Stimulated activated CD4-positive, alpha-beta T cell treated with anti-CD3 and anti-CD28 coated beads, Interleukin-4, amount 100 ng/mL, for 48 hours (primary cell): ENCODE measurements at places on chromosomes 3 and 15.

DNA sequence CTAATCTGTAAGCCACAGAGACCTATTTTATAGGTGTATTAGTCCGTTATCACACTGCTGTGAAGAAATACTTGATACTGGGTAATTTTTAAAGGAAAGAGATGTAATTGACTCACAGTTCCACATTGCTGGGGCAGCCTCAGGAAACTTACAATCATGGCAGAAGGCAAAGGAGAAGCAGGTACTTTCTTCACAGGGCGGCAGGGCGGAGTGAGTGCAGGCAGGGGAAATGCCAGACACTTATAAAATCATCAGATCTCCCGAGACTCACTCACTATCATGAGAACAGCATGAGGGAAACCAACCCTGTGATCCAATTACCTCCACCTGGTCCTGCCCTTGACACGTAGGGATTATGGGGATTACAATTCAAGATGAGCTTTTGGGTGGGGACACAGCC lies 108.7 kb downstream of the GALK2 start:
- no peak for DNase-seq

- no peak for DNase-seq
Observed at GRCh38 chr3:54188176-54188791, 65.9 kb downstream of the CACNA2D3 start.

- no peak for DNase-seq
Observed at GRCh38 chr3:155018621-155019330, 61.3 kb upstream of the MME start.

GRCh38 chr3:125356140-125357026 lies 18.7 kb downstream of the ZNF148 start:
- DNase-seq = no peak

DNA sequence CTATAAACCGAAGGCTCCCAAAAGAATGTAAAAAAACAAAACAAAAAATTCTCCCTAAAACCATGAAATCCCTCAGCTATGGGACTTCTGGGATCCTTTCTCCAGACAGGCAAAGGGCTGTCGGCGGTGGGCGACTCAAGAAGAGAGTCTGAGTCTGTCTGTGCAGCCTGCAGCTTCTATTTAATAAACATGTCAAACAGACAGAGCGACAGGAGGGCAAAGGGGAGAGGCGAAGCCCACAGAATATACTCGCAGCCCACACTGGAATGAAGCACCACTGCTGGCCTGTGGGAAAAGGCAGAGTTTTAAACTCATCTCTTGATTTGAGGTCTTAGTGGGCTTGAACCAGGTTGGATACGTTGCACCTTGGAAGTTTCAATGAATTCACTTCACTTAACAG lies 40.2 kb downstream of the ISL2 start:
- DNase-seq = no peak

DNA sequence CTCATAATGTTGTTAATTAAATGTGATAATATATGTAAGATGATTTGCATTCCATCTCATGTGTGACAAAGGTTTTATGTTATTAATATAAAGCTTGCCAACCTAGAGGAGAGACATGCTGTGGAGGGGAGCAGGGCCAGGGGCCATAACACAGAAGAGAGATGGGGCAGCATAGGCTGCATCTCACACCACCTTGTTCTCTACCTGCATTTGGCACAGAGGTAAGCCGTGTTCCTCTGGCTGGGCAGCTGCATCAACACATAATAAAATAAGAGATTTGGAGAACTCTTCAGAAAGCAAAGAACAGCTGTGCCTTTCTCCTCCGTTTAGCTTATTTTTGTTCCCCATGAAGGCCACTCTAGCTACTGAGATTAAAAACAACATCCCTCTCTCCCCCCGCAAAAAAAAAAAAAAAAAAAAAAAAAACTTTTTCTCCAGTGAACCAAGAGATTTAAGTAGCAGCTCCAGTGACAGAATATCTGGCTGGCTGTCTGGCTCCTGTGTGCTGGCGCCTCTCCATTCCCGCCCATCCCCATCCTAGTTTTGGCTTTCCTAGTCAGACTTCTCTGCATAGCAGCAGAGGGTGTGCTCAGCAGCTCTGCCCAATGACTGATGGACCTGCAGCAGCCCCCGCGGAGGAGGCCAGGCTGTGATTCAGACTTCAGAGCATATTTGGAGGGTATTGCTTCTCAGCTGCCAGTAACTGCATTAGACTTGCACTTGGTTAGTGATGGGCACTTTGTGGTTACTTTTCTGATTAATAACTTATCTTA lies 52.2 kb upstream of the STXBP5L start:
- DNase-seq = no peak

GRCh38 chr3:20066850-20067617 lies 26.8 kb downstream of the KAT2B start:
- no peak for DNase-seq

DNA sequence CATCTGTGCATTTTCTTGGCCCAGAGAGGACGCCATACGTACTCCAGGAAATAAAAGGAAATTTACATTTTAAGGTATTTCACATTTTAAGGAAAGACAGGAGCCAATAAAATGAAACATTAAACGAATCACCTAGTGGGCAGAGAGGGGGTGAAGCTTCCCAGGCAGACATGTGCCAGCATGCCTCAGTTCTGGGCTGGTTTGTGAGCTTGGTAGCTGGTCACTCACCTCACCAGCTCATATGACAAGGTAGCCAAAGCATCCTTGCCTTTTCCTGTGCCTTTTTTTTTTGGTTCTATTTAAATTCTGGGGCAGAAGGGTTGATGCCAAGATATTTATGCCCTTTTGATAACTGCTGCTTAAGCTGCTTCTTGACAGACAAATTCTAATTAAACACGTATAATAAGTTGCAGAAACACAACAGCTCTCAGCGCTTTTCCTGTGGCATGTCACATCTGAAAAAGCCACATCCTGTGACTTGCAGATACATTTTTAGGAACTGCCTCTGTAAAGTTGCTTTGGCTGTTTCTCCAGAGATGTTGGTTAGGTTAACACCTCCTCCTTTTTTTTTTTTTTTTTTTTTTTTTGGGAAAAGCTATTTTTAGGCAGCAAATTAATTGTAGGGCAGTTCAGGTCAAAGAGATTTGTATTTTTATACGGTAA lies 218.6 kb downstream of the PDCD6IP start:
- no peak for DNase-seq

GRCh38 chr15:79025802-79026201 lies 64.8 kb downstream of the RASGRF1 start:
- no peak for DNase-seq

DNA sequence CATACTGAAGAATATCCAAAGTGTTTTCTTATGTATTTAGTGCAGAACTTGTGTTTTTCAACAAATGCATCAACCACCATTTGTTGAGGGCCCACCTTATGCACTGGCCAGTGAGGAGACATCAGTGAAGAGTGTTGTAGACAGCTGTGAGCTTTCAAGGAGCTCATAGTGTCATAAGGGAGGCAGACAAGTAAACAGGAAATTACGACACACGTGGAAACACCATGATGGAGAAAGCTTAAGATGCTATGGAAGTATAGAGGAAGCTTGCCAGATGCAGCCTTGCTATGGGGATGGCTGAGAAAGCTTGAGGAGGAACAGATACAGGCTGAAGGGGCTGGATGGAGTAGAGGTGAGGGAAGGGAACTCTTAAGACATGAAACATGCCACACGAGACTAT lies 50.8 kb upstream of the PSMD6 start:
- DNase-seq = no peak

GRCh38 chr3:115518100-115518852 lies 105.0 kb upstream of the GAP43 start:
- no peak for DNase-seq

- no peak for DNase-seq
Observed at GRCh38 chr3:161332792-161333191, 38.5 kb downstream of the SPTSSB start.

- no peak for DNase-seq
Observed at GRCh38 chr15:98981851-98982722, 25.5 kb downstream of the PGPEP1L start.

GRCh38 chr15:38176155-38176554 lies 76.5 kb upstream of the SPRED1 start:
- DNase-seq = no peak

DNA sequence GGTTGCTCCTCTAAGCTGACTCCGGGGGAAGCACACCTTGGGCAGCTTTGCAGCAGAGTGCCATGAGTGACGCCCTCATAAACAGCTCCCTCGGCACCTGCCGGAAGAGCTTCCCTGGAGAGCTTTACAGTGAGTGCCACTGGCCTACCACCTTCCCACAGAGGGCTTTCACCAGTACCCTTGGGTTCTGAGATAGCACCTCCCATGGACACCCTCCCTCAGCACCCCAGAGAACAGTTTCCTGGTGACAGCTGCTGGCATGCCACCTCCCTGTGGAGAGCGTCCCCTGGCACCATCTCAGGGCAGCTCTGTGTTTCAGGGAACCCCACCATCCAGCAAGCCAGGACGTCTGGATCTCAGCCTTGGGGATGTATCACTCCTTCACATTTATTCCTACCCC lies 49.1 kb downstream of the RUBCN start:
- DNase-seq = no peak

DNA sequence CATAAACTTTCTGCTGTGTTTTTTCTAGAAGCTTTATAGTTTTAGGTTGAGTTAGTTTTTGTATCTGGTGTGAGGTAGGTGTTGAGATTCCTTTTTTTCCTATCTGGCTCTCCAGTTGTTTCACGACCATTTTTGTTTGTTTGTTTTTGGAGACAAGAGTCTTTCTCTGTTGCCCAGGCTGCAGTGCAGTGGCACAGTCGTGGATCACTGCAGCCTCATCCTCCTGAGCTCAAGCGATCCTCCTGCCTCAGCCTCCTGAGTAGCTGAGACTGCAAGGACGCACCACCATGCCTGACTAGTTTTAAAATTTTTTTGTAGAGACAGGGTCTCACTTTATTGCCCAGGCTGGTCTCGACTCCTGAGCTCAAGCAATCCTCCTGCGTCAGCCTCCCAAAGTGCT lies 20.6 kb downstream of the RNF111 start:
- no peak for DNase-seq

DNA sequence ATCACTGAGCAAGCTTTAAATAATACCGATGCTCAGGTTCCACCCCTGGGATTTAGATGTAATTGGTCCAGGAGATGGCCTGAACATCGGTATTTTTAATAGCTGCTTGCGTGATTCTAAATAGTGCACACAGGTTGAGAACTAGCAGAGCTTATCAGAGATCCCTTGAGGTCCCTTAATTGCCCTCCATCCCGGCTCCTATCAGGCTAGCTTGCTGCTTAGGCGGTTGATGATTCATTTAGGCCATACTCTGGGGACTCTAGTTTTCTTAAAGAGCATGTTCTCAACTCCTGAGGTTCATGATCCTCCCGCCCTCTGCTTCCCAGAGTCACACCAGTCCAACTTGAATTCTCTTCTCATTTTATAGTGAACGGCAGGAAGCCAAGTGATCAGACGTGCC lies 280.3 kb downstream of the FEZF2 start:
- no peak for DNase-seq

GRCh38 chr15:40309344-40309862 lies 1.7 kb upstream of the PLCB2 start:
- DNase-seq = no peak

DNA sequence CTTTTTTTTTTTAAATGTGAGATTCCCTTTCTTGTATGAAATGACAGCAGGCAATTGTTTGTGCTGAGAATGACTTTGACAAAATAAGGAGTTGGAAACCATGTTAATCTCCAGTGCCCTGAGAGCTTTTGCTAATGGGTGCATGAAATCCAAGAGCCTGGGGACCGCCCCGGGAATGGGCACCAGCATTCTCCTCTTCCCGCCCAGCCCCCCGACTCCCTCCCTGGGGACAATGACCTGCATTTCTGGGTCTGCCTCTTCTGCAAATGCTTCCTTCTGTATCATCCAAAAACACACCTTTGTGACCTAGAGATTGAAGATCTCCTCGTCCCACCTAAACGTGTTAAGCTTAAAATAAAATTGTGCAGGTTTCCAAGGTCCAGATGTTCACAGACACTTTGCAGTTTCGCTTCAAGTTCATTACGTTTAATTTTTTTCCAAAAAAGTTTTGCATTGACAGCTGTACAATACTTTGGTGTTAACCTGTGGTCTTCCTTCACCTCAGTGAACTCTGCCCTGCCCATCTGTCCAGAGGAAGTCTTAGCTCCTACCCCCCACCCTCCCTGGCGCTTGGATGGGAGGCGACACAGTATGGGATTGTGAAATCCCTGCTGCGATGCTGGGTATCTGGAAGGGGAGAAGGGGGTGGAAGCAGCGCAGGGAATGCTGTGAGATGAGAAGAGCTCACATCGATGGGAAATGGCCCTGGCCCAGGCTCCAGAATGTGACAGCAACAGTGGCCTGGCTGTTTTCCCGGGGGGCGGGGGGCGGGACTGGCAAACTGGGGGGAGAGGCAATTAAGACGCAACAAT lies 50.1 kb downstream of the TLE3 start:
- DNase-seq = no peak
